ENCODE measurements at places on chromosomes 2 and 18.
A peak's percentile ranks its signal among the peaks of the same experiment; 100 is the strongest.

GRCh38 chr2:240946654-240947053 lies 40.5 kb downstream of the CROCC2 start:
- ATAC-seq, result peak; percentile 93

- ATAC-seq, result no peak
These were observed 42.5 kb upstream of the LRPPRC start for GRCh38 chr2:44038277-44038676.

- no peak for ATAC-seq
These were observed 35.8 kb downstream of the DARS1 start for GRCh38 chr2:135949451-135950234.

- peak; percentile 62 for ATAC-seq
These were observed 44.0 kb downstream of the PDCL3 start for GRCh38 chr2:100606726-100607343.

DNA sequence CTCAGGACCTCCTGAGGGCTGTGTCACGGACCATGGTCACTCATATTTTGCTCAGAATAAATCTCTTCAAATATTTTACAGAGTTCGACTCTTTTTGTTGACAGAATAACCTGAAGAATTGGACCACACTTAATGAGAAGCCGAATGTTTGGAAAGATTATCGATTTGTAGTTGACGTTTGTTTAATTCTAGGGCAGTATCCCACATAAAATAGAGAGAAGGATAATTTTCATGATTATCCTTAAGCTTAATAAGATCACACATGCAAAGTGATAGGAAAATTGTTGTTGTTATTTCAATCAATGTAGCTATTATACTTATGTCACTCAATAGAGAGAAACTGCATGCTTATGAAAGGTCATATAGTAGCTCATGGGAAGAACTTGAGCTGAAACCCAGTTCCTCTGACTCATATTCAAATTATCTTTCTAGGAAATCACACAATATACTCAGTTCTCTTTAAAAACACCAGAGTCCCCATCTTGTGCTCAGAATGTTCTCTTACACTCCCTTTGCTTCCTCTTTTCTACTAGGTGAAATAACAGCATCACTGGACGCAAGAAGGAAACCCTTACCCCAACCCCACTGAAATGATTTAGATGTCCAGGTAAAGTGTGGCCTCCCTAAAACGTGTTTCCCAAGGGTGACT lies 982.1 kb downstream of the TSN start:
- ATAC-seq, result no peak

DNA sequence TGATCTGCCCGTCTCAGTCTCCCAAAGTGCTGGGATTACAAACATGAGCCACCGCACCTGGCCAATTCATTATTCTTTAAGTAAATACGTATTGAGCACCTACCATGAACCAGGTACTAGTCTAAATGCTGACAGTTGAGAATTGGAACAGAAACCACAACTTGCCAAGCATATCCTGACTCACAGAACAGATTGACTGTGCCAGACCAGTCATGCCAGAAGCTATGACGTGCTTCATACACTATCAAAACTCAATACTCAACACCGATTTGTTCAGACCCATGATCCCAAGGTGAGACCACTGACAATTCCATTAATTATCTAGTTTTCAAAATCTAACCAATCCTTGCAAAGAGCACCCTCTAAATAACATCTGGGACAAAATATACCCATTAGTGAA lies 148.6 kb downstream of the B3GNT2 start:
- peak; percentile 99 for ATAC-seq

GRCh38 chr2:17056236-17056635 lies 390.6 kb upstream of the CYRIA start:
- no peak for ATAC-seq

- peak; percentile 25 for ATAC-seq
These were observed 40.6 kb downstream of the CPO start for GRCh38 chr2:206979922-206980321.

DNA sequence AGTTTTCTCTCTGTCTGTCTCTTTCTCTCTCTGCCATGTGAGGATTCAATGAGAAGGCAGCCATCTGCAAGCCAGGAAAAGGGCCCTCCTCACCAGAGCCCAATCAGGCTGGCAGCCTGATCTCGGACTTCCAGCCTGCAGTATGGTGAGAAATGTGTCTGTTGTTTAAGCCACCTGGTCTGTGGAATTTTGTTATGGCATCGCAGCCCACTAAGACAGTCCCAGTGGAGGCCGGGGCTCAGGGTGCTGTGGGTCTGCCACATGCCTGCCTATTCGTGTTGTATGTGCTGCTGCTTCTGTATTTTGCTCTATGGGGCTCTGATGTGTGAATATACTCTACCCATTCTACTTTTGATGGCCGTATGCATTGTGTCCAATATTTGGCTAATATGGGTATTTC lies 139.0 kb upstream of the HS6ST1 start:
- ATAC-seq, result no peak

Data from esophagus mucosa (tissue), 1 donor.